Aortic smooth muscle cell (primary cell): ENCODE measurements at places on chromosomes 4 and X. TPM values are rescaled to one million over a fixed set of nuclear protein-coding genes. Genes with fewer than 3 reads are reported as not detected.

Gene SLC34A2
- total RNA-seq = not detected in 2 replicates

Gene FAM120C
- 6.6 and 7.2 TPM in 2 replicates for total RNA-seq

Gene AASDH
- total RNA-seq = 14.4 and 15.1 TPM in 2 replicates

Gene CXCL11
- under 0.01 TPM in 1 of 2 replicates, not detected in the other for total RNA-seq

Gene NLRP2B
- not detected in 2 replicates for total RNA-seq

Gene RTL5
- total RNA-seq = 3.7 and 5.6 TPM in 2 replicates

Gene FDCSP
- not detected in 2 replicates for total RNA-seq

Gene BMPR1B
- 2.2 and 5.5 TPM in 2 replicates for total RNA-seq

Gene SLC6A14
- total RNA-seq = not detected in 2 replicates

Gene BMP2K
- 27.7 and 29.0 TPM in 2 replicates for total RNA-seq

Gene ZFP42
- not detected in 2 replicates for total RNA-seq

Gene ZAR1
- total RNA-seq = 0.06 TPM in 1 of 2 replicates, not detected in the other

Gene C4orf51
- not detected in 2 replicates for total RNA-seq

Gene NSG1
- 0.06 and 0.26 TPM in 2 replicates for total RNA-seq

Gene GLRA2
- total RNA-seq = not detected in 2 replicates

Gene HERC5
- 1.6 and 2.5 TPM in 2 replicates for total RNA-seq

Gene CWH43
- not detected in 2 replicates for total RNA-seq

Gene MAGEA8
- total RNA-seq = not detected in 2 replicates

Gene SSX2B
- not detected in 2 replicates for total RNA-seq

Gene MAGEA9B
- 0.06 TPM in 1 of 2 replicates, not detected in the other for total RNA-seq

Gene FAM184B
- not detected in 2 replicates for total RNA-seq

Gene TRIM75
- not detected in 2 replicates for total RNA-seq

Gene COL25A1
- 0.06 and 0.13 TPM in 2 replicates for total RNA-seq
